ENCODE measurements at places on chromosomes 7 and 10.

- DNase-seq: no peak
Measured at GRCh38 chr7:137981175-137981574, 20.7 kb downstream of the CREB3L2 start.

DNA sequence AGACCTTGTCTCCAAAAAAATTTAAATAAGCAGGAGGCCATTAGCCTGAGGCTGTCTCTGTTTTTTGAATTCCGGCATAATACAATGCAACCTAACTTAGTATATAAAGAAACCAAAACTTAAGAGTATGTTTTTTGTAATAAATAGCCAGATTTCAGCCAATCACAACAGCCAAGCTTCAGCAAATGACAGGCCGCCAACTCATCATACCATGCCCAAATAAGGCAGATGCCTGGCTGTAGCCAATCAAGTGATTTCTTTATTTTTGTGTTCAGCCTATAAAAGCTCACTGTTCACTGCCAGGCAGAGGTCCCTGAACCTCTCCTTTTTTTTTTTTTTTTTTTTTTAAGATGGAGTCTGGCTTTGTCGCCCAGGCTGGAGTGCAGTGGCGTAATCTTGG lies 12.7 kb upstream of the PURB start:
- no peak for DNase-seq

DNA sequence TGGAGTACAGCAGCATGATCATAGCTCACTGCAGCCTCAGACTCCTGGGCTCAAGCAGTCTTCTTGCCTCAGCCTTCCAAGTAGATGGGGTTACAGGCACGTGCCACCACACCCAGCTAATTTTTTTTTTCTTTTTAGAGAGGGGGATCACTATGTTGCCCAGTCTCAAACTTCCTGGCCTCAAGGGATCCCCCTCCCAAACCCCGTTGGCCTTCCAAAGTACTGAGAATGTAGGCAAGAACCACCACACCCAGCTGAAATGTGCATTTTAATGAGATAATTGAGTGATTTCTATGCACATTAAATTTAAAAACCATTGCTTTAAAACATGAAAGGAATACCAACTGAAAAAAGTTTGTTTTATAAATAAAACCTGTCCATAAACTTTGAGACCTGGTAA lies 25.6 kb downstream of the MARCHF5 start:
- DNase-seq: no peak

DNA sequence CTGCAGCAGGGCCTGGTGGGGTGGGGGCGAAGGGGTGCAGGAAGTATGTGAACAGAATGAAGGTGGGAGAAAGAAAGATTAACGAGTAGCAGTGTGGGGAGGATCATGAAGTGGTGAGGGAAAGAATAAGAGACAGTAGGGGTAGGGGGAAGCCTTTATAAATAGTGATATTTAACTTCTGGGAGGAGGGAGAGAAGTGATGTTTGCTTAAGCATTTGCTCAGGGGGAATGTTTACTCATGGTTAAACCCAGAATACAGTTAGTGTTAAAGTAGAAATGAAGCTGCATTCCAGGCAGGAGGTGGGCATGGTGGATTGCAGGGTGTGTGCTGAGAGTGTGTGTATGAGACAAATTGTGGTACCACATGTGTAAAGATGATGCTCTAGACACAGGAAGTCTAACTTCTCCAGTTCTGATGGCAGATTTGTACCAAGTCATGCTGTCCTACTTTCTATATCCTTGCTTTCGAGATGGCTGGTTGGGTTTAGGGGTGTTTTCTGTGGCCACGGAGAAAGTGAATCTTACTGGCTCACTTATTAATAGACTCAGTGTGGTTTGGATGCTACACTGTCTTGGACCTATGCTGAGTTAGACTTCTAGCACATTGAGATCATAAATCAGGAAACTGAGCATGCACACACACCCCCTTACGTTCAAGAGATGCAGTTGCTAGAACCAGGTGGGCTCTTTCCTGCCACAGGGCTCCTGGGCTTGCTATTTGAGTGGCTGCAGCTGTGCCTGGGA lies 10.6 kb upstream of the DNMBP start:
- DNase-seq: no peak

DNA sequence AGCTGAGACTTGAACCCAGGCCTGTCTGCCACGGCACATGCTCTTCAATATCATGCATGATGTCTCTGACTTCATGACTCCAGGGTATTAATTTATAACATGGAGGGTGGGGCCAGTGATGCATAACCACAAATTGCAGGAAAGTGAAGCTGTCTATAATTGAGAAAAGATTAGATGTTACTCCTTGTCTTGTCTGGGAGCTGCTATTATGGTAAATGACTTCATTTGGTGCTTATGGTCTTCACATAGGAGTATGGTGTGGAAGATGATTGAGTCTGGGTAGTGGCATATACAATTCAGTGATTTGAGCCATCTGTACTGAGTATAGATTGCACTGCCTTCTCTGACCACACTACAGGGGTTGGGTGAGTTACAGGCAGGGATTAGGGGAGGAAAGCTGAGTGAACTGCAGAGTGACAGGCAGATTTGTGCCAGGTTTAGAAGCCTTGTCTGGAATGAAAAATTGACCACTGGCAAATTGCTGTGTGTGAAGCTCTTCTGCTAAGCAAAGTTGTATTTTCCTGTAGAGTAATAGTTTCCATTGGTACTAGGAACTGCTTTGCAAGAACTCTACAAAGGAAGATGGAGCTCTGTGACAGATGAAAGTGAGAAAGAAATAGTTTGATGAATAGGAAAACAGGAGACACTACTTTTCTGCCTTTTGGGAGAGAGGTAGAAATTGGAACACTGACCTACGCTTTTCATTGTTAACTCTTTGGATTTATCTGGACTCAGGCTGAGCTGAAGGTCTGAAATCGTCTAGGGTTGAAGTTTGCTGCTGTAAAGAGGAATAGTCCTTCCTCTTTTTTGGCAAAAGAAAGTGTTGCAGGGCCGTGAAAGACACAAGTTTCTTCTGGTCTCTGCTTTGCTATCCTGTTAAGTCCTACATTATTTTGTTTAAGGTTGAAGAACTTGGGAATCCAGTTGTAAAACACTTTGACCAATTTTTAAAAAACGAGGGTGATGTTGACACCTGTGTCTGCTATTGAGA lies 2.7 kb downstream of the SND1 start:
- no peak for DNase-seq
